ENCODE measurements at places on chromosomes 1 and 21.

- no peak for DNase-seq
Measured at GRCh38 chr1:204003536-204003935, 69.4 kb upstream of the SOX13 start.

DNA sequence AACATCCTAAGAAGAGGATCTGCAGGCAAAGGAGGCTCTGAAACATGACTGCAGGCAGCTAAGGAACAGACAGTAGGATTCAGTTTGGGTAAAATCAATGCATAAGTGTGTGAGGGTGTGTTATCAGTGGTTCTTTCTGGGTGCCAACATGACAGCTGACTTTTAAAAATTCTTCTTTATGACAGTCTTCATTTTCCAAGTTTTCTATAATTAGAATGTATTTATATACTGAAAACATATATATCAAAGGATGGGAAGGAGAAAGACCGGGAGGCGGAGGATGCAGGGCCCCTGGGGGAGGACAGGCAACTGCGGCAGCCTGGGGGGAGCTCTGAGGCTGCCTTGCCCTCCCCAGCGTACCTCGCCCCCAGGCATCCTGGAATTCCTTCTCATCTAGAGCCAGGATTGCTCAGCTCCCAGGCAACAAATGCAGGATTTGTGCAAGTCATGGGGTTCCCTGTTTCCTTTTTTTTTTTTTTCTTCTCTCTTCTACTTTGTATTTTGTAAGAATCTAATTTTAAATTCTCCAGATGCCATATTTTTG is 104.8 kb downstream of the CSMD2 start:
- no peak for DNase-seq

DNA sequence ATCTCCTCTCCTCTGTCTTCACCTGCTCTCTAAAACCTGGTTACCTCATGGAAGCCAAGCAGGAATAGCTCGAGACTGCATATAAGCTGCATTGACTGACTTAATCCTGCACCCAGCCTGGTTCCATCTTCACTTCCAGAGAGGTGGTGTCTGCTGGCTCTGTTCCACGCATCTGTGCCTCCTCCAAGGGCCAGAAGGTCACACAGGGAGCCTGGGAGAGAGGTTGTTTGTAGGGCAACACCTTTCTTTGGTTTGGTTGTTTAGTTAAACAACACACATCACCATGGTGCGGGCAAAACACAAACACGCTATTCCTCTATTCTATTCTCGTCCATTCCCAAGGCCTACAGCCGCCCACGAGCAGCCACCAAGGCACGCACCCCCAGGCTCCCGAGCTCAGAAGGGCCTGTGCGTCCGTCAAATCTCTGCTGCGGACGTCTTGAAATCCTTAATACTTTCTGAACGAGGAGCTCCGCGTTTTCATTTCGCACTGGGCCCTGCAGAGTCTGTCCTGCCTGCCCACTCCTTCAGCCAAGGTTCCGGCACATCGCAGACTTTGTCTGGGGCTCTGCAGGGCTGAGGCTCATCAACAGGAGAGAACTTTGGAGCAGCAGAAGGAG is 116.2 kb downstream of the RIPK4 start:
- DNase-seq, result no peak

DNA sequence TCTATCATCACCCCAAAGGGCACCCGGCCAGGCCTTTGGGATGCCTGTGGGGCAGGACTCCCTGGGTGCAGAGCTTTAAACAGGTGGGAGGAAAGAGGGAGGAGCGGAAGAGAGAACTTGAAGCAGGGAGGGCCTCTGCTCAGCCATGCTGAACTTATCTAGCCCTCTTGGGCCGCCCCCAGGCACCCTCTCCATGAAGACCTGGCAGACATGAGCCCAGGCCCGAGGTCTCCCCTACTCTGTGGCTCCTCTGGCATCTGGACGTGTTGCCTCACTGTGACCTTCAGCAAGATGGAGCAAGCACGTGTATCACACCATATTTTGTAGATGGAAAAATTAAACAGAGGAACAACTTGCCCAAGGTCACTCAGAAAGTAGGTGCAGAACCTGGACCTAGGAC is 711.4 kb downstream of the MATN1 start:
- DNase-seq, result no peak

DNA sequence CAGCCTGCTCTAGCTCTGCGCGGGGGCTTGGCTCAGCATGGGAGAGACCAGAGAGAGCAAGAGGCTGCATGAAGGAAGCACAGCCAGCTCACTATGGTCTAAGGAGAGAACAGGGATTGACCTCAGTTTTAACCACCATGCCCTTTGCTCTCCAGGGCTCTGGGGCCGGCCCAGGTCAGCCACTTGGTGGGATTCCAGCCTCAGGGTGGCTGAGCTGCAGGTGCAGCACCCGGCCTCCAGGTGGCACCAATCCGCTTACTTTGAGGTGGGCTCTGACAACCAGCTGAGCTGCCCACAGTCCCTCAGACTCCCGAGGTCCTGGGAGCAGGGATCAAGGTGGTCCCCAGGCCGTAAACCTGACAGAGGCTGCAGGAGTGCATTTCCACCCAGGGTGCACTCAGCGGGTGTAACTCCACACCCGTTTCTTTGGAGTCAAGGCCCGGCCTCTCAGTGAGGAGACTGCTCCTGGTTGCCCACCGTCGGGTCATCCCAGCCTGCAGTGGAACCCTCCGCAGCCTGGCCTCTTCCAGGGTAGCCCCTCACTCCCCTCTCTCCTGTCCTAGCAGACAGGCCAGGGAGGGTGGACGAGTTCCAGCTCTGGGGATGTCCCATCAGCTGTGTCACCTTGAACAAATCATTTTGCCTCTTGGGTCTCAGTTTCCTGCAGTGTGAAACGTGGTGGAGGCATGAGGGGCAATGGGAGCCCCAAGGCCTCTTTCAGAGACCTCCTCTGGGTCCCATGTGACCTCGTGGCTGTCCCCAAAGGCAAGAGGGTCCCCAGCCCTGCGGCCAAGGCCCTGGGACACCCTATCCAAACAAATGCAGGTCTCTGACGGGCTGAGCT is 607 bp upstream of the LGR6 start:
- DNase-seq, result peak; percentile 58

- no peak for DNase-seq
Measured at GRCh38 chr1:171254859-171255258, 6.6 kb downstream of the FMO1 start.

- DNase-seq, result no peak
Measured at GRCh38 chr1:168419736-168420135, 124.1 kb downstream of the XCL2 start.

DNA sequence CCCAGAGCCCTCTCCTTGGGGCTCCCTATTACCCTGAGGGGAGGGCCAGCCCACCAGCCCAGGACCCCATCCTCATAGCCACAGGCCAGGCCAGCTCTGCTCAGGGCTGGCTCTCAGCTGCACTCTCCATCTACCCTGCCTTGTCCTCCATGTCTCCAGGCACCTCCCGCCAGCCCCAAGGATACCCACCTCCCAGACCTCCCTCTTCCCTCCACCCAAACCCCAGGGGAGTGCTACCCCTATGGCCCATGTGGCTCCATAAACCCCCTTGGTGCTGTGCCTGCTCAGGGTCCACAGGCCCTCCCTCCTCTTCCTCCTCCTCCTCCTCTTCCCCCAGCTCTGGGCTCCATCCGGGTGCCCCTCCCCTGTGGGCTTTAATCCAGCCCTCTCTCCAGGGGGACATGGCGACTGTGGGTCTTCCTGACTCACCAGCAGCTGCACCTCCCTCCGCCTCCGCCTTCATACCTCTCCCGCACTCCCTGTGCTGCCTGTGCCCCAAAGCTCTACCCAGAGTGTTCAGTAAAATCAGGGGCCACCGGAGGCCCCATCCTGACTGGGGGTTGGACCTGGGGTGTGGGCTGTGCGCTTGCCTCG is 9.1 kb downstream of the YBEY start:
- DNase-seq, result no peak

Measured in neuronal stem cell (in vitro differentiated cells).